CD4-positive, alpha-beta T cell treated with Interleukin-10 for 1 hour (primary cell): ENCODE measurements at places on chromosomes 7 and 10.
A peak's percentile ranks its signal among the peaks of the same experiment; 100 is the strongest.

- no peak for DNase-seq
These were observed 201.8 kb downstream of the LHFPL3 start for GRCh38 chr7:104530251-104530650.

GRCh38 chr10:4545062-4545461 is 280.9 kb upstream of the AKR1E2 start:
- DNase-seq = no peak

- no peak for DNase-seq
These were observed 13.7 kb upstream of the CUL2 start for GRCh38 chr10:35103882-35104281.

- no peak for DNase-seq
These were observed 423.6 kb downstream of the DGKB start for GRCh38 chr7:14478834-14479510.

- DNase-seq = no peak
These were observed 145.0 kb downstream of the ADAM12 start for GRCh38 chr10:126243306-126243705.

GRCh38 chr7:23654508-23654907 is 25.5 kb upstream of the FAM221A start:
- DNase-seq = no peak

DNA sequence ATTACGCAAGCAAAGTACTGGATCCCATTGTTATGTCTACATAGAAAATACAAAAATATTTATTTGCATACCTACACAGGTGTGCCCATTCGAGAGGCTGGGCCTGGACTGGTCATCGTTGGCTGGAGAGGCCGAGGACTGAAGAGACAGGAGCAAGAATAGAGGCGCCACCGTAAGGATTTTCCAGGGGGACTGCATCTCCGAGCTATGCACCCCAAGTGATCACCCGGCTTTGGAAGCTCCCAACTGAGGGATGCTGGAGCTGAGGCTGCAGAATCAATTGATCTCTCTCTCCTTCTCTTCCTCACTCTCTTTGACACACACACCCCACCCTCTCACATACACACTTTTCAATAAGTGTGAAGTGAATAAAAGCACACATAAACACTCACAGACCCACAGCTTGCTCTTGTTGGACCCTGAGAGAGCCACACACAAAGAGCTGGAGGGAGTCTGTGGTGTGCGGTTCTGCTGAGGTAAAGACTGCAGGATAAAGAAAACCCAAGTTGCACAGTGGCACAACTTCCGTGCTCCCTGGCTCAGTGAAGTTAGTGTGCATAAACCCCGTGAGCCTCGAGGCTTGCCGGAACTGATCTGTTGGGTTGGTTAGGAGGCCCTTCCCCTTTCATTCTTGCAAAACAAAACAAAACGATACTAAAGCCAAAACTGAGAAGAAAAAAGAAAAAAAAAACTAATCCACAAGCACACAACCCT is at the start of gene AOAH:
Gene AOAH, minus strand, starts transcription at position 544 of the 714 bp plus-strand sequence. Its CDS starts 346 bp downstream, at position 198.
- DNase-seq = peak; percentile 83

GRCh38 chr10:90644165-90644564 is 213.7 kb downstream of the HTR7 start:
- DNase-seq = no peak

- DNase-seq = no peak
These were observed 147.0 kb downstream of the NRP1 start for GRCh38 chr10:33187427-33187999.

GRCh38 chr7:25361863-25362262 is 133.6 kb upstream of the NPVF start:
- DNase-seq = no peak

GRCh38 chr7:42662862-42663261 is 249.0 kb downstream of the C7orf25 start:
- no peak for DNase-seq
